Activated naive CD8-positive, alpha-beta T cell treated with anti-CD3 and anti-CD28 coated beads for 36 hours (primary cell): ENCODE measurements at places on chromosomes 4 and X. TPM values are rescaled to one million over a fixed set of nuclear protein-coding genes. Genes with fewer than 3 reads are reported as not detected.
A peak's percentile ranks its signal among the peaks of the same experiment; 100 is the strongest.

- H3K27ac ChIP-seq, result no peak overlapping the region
- H3K27me3 ChIP-seq, result no peaks in the 10 kb centered on the region
- H3K4me3 ChIP-seq, result no peak overlapping the region
- H3K36me3 ChIP-seq, result peaks cover 3% of the 10 kb centered on the region
- peak; percentile 40 for DNase-seq
- H3K4me1 ChIP-seq, result no peaks in the 10 kb centered on the region
Measured at GRCh38 chrX:110167952-110168451, 149.9 kb downstream of the AMMECR1 start.

DNA sequence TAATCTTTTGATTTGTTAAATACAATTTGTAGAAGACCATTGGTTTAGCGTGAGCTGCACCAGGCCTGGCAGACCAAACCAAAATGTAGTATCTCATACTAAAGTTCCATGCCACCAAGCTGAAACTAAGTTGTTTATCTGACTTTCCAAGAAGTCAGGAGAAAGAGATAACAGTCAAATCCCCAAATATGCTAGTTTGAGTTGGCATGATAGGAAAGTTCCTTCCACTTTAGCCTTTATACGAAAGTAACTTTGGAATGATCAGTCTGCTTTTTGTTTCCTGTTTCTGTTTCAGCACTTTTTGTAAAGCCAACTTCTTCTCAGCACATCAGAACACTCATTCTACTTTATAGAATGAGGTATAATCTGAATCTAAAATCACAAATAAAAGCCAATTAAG is 449.2 kb downstream of the GRXCR1 start:
- no peak overlapping the region for H3K27ac ChIP-seq
- no peaks in the 10 kb centered on the region for H3K27me3 ChIP-seq
- DNase-seq, result no peak
- no peak overlapping the region for H3K4me3 ChIP-seq

DNA sequence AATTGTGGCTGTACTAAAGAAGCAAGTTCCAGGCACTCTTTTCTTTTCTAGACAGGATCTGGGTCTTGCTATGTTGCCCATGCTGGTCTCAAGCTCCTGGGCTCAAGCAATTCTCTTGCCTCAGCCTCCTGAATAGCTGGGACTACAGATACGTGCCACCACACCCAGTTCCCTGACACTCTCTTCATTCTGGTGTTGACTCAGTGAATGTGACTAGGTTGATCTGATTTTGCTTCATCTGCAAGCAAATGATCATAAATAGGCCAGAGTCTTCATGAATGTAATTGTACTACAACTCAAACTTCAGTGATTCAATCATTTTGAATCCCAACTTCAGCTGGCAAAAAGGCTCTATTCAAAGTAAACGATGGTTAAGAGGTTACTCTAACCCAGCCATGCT is 78.5 kb downstream of the APBB2 start:
- H3K4me3 ChIP-seq, result no peak overlapping the region
- H3K4me1 ChIP-seq, result no peaks in the 10 kb centered on the region
- no peak overlapping the region for H3K27ac ChIP-seq

DNA sequence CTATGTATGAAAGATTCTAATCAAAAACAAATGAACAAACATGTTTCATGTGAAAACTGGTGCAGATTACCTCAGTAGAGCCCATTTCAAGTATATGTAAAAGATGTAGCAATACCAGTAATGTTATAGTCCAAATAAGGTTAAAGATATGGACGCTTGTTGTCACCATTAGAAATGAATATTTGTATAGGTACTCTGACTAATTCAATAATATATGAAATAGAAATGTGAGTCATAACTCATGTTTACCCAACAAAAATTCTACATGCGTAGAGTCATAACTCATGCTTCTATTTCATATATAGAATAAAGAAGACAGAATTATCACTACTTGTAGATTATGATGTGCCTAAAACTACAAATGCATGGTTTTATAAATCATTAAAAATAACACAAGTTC is 739.1 kb upstream of the DIAPH2 start:
- no peaks in the 10 kb centered on the region for H3K27me3 ChIP-seq
- H3K36me3 ChIP-seq, result no peaks in the 10 kb centered on the region
- no peak overlapping the region for H3K27ac ChIP-seq
- H3K4me3 ChIP-seq, result no peak overlapping the region

DNA sequence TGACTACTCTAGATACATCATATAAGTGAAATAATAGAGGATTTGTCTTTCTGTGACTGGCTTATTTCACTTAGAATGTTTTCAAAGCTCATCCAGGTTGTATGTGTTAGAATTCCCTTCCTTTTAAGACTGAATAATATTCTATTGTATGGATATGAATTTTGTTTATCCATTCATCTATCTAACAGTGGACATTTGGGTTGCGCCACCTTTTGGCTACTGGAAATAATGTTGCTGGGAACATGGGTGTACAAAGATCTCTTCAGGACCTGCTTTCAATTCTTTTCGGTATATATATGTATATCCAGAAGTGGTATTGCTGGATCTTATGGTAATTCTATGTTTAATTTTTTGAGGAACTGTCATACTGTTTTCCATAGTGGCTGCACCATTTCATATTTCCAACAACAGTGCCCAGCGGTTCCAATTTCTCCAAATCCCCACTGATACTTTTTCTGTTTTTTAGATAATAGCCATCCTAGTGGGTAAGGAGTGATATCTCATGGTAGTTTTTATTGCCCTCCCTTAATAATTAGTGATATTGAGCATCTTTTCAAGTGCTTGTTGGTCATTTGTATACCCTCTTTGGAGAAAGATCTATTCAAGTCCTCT is 3.4 kb upstream of the SCD5 start:
- no peak overlapping the region for H3K4me3 ChIP-seq
- H3K27me3 ChIP-seq, result peaks cover 39% of the 10 kb centered on the region
- no peaks in the 10 kb centered on the region for H3K36me3 ChIP-seq
- peaks cover 12% of the 10 kb centered on the region for H3K4me1 ChIP-seq

DNA sequence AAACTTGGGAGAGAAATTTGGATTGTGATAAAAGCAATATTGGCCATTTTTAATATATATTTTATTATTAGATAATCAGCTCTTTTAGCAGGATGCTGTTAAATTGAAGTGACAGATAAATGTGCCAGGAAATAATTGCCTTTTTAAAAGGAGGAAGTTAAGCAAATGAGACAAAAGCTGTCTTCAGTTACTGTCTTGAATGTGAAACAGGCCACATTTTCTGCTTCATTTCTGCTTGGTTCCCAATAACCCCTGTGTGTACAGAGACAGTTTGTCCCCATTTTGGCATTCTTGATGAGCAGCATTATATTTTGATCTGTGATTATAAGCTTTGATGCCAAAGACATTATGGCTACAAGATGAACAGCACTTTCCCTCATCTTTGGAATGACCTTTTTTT is 953 bp downstream of the EPGN start:
- H3K27ac ChIP-seq, result no peak overlapping the region
- DNase-seq, result no peak
- H3K36me3 ChIP-seq, result no peaks in the 10 kb centered on the region
- H3K27me3 ChIP-seq, result no peaks in the 10 kb centered on the region

DNA sequence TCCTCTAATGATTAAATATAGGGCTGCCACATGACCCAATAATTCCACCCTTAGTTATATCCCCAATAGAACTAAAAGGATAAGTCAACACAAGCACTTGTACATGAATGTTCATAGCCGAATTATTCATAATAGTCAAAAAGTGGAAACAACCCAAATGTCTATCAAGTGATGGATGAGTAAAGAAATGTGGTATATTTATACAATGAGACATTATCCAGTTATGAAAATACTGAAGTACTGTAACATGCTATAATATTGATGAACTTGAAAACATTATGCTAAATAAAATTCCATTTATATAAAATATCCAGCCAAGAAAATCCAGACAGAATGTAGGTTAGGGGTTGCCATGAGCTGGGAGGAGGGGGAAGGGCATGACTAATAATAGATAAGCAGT is 436.7 kb upstream of the AADAT start:
- H3K27ac ChIP-seq, result no peak overlapping the region
- H3K36me3 ChIP-seq, result no peaks in the 10 kb centered on the region
- H3K27me3 ChIP-seq, result no peaks in the 10 kb centered on the region
- no peaks in the 10 kb centered on the region for H3K4me1 ChIP-seq
- DNase-seq, result no peak

DNA sequence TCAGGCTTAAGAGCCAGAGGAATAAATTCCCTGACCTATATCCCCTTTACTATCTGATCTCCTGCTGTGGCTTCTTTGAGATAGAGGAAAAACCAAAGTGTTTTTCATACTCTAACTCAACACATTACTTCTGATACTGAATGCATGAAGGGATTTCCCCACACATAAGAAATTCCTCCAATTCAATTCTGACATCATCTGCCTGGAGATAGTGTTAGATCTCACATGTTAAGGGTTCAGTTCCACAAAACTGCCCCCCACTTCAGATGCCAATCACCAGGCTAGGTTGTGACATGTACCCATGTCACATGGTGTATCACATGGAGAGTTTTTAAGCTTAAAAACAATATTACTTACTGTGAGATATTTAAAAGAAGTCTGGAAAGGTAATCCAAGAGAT is 46.8 kb downstream of the GSTCD start:
- peaks cover 2% of the 10 kb centered on the region for H3K36me3 ChIP-seq
- no peak overlapping the region for H3K27ac ChIP-seq
- H3K27me3 ChIP-seq, result no peaks in the 10 kb centered on the region
- peaks cover 2% of the 10 kb centered on the region for H3K4me1 ChIP-seq

DNA sequence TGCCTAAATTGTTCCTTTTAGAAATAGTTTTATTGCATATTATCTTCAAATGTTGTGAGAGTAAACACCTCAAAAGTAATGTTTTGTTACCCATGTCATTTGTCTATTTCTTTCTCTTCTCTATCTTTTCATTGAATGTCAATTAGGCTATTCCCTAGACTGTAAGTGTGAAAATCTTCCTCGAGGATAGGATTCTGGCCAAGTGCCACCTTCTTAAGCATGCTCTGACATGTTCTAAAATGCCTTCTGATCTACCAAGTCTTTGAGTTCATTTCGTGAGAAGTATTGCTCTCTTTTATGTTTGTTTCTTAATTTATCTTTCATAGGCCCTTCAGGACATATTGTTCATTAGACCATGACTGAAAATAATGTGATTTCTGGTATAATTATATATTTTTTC is 44.1 kb upstream of the TLL1 start:
- H3K4me3 ChIP-seq, result no peak overlapping the region
- H3K27ac ChIP-seq, result no peak overlapping the region
- H3K4me1 ChIP-seq, result no peaks in the 10 kb centered on the region

GRCh38 chrX:55867181-55867651 is 149.7 kb downstream of the RRAGB start:
- no peak overlapping the region for H3K4me3 ChIP-seq
- H3K36me3 ChIP-seq, result no peaks in the 10 kb centered on the region
- H3K27ac ChIP-seq, result peak overlapping the region; percentile 63

- H3K27me3 ChIP-seq, result no peaks in the 10 kb centered on the region
- DNase-seq, result no peak
- H3K36me3 ChIP-seq, result peaks cover 3% of the 10 kb centered on the region
- H3K27ac ChIP-seq, result peak overlapping the region; percentile 95
Measured at GRCh38 chrX:30649859-30650258, 3.4 kb upstream of the GK start.

GRCh38 chr4:135338181-135338580 is 1136.6 kb upstream of the PABPC4L start:
- H3K4me1 ChIP-seq, result no peaks in the 10 kb centered on the region
- no peak overlapping the region for H3K27ac ChIP-seq
- H3K4me3 ChIP-seq, result no peak overlapping the region
- no peak for DNase-seq

- H3K27ac ChIP-seq, result no peak overlapping the region
- no peak for DNase-seq
- H3K27me3 ChIP-seq, result peaks cover 10% of the 10 kb centered on the region
- no peaks in the 10 kb centered on the region for H3K4me1 ChIP-seq
Measured at GRCh38 chr4:169199184-169199583, 71.6 kb downstream of the SH3RF1 start.

GRCh38 chr4:119946359-119946758 is 120.3 kb downstream of the MAD2L1 start:
- no peak overlapping the region for H3K27ac ChIP-seq
- no peaks in the 10 kb centered on the region for H3K36me3 ChIP-seq
- no peak for DNase-seq
- H3K4me1 ChIP-seq, result no peaks in the 10 kb centered on the region
- no peaks in the 10 kb centered on the region for H3K27me3 ChIP-seq

- no peaks in the 10 kb centered on the region for H3K4me1 ChIP-seq
- no peaks in the 10 kb centered on the region for H3K36me3 ChIP-seq
- no peaks in the 10 kb centered on the region for H3K27me3 ChIP-seq
- H3K27ac ChIP-seq, result no peak overlapping the region
- no peak overlapping the region for H3K4me3 ChIP-seq
Measured at GRCh38 chr4:21451032-21451431, 497.5 kb downstream of the KCNIP4 start.

DNA sequence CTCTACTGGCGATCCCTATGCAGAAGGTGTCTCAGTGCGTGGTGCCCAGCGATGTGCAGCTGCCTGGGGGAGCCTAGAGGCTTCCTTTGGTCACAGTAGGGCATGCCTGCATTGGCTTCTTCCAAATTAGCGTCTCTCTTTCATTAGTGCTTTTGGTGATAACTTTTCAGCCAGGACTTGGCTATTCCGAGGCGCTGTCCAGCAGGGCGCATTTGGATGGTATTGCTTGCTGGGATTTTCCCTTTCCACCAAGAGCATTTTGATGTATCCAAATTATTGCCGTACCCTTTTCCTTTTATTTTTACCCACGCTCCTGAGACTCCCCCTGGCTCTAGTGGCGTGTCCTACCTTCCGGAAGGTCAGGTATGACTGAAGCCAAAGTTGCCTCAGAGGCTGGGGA is 101.4 kb downstream of the SORCS2 start:
- H3K36me3 ChIP-seq, result no peaks in the 10 kb centered on the region
- no peak overlapping the region for H3K27ac ChIP-seq
- peaks cover 8% of the 10 kb centered on the region for H3K27me3 ChIP-seq
- H3K4me3 ChIP-seq, result no peak overlapping the region
- H3K4me1 ChIP-seq, result no peaks in the 10 kb centered on the region

GRCh38 chr4:72663828-72664227 is 94.8 kb upstream of the ADAMTS3 start:
- no peak overlapping the region for H3K27ac ChIP-seq
- no peak for DNase-seq
- H3K36me3 ChIP-seq, result no peaks in the 10 kb centered on the region
- H3K4me3 ChIP-seq, result no peak overlapping the region
- H3K4me1 ChIP-seq, result no peaks in the 10 kb centered on the region

GRCh38 chrX:69163936-69164741 is 1.1 kb downstream of the PJA1 start:
- H3K4me1 ChIP-seq, result peaks cover 40% of the 10 kb centered on the region
- no peaks in the 10 kb centered on the region for H3K27me3 ChIP-seq
- H3K27ac ChIP-seq, result peak overlapping the region; percentile 80
- peaks cover 25% of the 10 kb centered on the region for H3K36me3 ChIP-seq
- DNase-seq, result peak; percentile 60

The SPIN4 gene
- total RNA-seq, result 6.0 TPM

The NLGN3 gene
- total RNA-seq, result 0.58 TPM

The TMPRSS11D gene
- total RNA-seq, result not detected
